Stomach (tissue), 19 donors: ENCODE measurements at places on chromosomes 1 and 21.

- H3K4me3 ChIP-seq, result no peak overlapping the region
- peak overlapping the region; percentile 83 for H3K27ac ChIP-seq
- no peak for DNase-seq
- no peaks in the 10 kb centered on the region for H3K36me3 ChIP-seq
- no peaks in the 10 kb centered on the region for H3K27me3 ChIP-seq
- peaks cover 34% of the 10 kb centered on the region for H3K4me1 ChIP-seq
These were observed 97.1 kb downstream of the ETS2 start for GRCh38 chr21:38902608-38903445.

DNA sequence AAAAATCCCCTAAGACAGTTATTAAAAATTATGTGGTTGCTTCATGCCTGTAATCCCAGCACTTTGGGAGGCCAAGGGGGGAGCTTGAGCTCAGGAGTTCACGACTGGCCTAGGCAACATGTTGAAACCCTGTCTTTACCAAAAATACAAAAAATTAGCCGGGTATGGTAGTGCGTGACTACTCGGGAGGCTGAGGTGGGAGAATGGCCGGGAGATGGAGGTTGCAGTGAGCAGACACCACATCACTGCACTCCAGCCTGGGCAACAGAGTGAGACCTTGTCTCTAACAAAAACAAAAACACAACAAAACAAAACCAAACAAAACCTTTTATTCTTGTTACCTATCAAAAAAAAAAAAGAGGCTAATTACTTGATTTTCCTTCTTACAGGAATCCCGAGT lies 2.1 kb downstream of the ELK4 start:
- H3K4me3 ChIP-seq, result no peak overlapping the region
- no peak overlapping the region for H3K27ac ChIP-seq

GRCh38 chr1:71521655-71522264 lies 440.9 kb upstream of the ZRANB2 start:
- no peak overlapping the region for H3K4me3 ChIP-seq
- no peaks in the 10 kb centered on the region for H3K36me3 ChIP-seq
- H3K4me1 ChIP-seq, result no peaks in the 10 kb centered on the region
- DNase-seq, result peak; percentile 71

- H3K4me1 ChIP-seq, result no peaks in the 10 kb centered on the region
- no peak overlapping the region for H3K27ac ChIP-seq
- no peak overlapping the region for H3K4me3 ChIP-seq
- no peaks in the 10 kb centered on the region for H3K36me3 ChIP-seq
- no peak for DNase-seq
- no peaks in the 10 kb centered on the region for H3K27me3 ChIP-seq
These were observed 110.6 kb upstream of the HMGB4 start for GRCh38 chr1:33753087-33753856.

DNA sequence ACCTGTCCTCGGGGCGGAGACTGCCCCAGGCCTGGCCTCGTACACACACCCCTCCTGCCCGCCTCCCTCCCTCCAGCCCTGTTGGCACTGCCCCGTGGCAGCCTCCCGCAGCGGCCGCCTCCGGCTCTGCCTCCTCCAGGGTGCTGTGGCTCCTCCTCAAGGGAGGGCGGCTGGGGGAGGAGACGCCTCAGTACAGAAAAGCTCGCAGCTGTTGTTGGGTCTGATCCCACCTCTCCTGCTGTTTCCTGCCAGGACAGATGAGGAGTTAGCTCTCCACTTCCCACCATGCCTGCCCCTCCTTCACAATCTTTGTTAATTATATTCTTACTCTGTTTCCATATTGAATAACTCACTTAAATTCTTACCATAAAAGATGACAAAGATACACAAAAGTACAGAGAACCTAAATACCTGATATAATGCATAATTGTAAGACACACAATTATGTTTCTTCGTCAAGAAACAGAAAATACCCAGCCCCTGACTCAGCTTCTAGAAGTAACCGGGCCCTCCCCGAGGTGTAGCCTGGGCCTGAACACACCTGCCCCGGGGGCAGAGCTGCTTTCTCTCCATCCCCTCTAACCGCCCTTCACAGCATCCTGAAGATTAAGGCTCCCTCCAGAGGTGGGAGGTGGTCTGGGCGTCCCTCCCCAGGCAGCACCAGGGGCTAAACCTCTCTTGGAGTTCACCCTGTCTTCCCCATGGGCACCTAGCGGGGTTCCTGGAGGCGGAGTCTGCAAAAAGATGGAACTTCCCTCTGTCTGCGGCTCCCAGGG lies 30.6 kb upstream of the COL6A1 start:
- H3K36me3 ChIP-seq, result no peaks in the 10 kb centered on the region
- no peak overlapping the region for H3K4me3 ChIP-seq
- peak overlapping the region; percentile 40 for H3K27ac ChIP-seq
- peaks cover 41% of the 10 kb centered on the region for H3K4me1 ChIP-seq
- DNase-seq, result peak; percentile 89

DNA sequence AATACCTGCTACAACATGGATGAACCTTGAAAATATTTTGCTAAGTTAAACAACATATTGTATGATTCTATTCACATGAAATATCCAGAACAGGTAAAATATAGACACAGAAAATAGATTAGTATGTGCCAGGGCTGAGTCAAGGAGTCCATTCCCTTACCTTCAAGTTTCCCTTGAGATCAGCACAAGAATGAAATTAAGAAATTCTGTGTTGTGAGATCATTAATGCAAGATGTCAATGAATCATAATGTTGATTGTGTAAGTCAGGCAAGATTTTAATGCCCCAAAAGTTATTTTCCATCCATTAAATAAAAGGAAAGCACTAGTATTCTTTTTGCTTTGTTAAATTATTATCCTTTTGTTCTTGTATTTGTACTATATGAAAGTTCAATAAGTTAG lies 139.4 kb downstream of the MRPL39 start:
- no peaks in the 10 kb centered on the region for H3K27me3 ChIP-seq
- H3K4me1 ChIP-seq, result no peaks in the 10 kb centered on the region
- H3K27ac ChIP-seq, result no peak overlapping the region
- DNase-seq, result no peak
- H3K36me3 ChIP-seq, result no peaks in the 10 kb centered on the region

GRCh38 chr1:239056940-239057339 lies 329.4 kb upstream of the CHRM3 start:
- H3K27me3 ChIP-seq, result no peaks in the 10 kb centered on the region
- no peaks in the 10 kb centered on the region for H3K4me1 ChIP-seq
- H3K4me3 ChIP-seq, result no peak overlapping the region

DNA sequence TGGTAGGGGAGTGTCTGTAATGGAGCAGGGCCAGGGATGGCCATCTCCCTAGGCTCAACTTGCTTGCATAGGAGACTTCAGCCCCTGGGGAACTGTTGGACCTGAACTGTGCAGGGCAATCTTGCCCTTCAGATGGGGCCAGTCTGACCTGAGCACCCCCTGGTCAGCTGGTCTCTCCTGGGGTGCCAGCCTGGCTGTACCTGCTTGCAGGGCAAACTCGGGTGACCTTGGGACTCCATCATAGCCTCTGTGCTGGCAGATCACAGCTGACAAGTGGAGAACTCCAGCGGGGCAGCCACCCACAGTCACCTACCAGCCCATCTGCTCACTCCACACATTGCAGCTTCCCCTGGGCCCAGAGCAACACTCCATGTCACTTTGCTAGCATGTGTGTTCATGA lies 8.1 kb downstream of the SPRR2A start:
- H3K27me3 ChIP-seq, result no peaks in the 10 kb centered on the region
- H3K4me3 ChIP-seq, result no peak overlapping the region
- no peak for DNase-seq
- no peaks in the 10 kb centered on the region for H3K4me1 ChIP-seq
- no peak overlapping the region for H3K27ac ChIP-seq

GRCh38 chr1:87706779-87707228 lies 378.1 kb downstream of the LMO4 start:
- H3K4me3 ChIP-seq, result no peak overlapping the region
- no peak overlapping the region for H3K27ac ChIP-seq
- no peaks in the 10 kb centered on the region for H3K36me3 ChIP-seq
- H3K27me3 ChIP-seq, result no peaks in the 10 kb centered on the region

DNA sequence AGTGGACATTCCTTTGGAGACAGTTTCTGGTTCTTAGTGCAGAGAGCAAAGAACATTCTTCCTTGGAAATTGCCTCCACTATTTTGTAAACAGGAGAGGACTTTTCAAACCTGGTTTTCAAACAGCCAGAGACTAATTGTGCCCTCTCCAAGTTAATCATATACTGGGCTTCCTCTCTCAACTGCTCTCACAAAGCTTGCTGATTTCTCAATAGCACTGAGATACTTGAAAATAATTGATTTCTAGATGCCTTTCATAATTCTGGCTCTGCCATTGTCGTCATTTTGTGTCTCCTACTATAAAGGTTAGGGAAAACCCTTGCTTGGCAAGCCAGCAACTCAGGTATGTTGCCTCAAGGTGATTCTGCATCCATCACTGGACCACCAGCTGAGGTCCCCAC lies 56.0 kb downstream of the KCNJ15 start:
- no peak overlapping the region for H3K27ac ChIP-seq
- no peaks in the 10 kb centered on the region for H3K27me3 ChIP-seq
- H3K36me3 ChIP-seq, result no peaks in the 10 kb centered on the region

- no peak overlapping the region for H3K4me3 ChIP-seq
- no peak overlapping the region for H3K27ac ChIP-seq
- H3K36me3 ChIP-seq, result peaks cover 50% of the 10 kb centered on the region
- no peak for DNase-seq
- no peaks in the 10 kb centered on the region for H3K27me3 ChIP-seq
These were observed 4.6 kb downstream of the ZDHHC18 start for GRCh38 chr1:26831059-26831458.

- peak overlapping the region; percentile 95 for H3K4me3 ChIP-seq
- DNase-seq, result no peak
- no peaks in the 10 kb centered on the region for H3K27me3 ChIP-seq
These were observed 674 bp downstream of the CEP350 start for GRCh38 chr1:179955287-179955680.

GRCh38 chr1:15838721-15839120 lies 8.8 kb upstream of the SPEN start:
- no peaks in the 10 kb centered on the region for H3K36me3 ChIP-seq
- no peaks in the 10 kb centered on the region for H3K4me1 ChIP-seq
- H3K4me3 ChIP-seq, result no peak overlapping the region
- DNase-seq, result no peak
- H3K27me3 ChIP-seq, result no peaks in the 10 kb centered on the region
- H3K27ac ChIP-seq, result no peak overlapping the region

GRCh38 chr1:239222999-239223398 lies 163.4 kb upstream of the CHRM3 start:
- H3K4me1 ChIP-seq, result no peaks in the 10 kb centered on the region
- H3K27me3 ChIP-seq, result no peaks in the 10 kb centered on the region
- H3K36me3 ChIP-seq, result no peaks in the 10 kb centered on the region

DNA sequence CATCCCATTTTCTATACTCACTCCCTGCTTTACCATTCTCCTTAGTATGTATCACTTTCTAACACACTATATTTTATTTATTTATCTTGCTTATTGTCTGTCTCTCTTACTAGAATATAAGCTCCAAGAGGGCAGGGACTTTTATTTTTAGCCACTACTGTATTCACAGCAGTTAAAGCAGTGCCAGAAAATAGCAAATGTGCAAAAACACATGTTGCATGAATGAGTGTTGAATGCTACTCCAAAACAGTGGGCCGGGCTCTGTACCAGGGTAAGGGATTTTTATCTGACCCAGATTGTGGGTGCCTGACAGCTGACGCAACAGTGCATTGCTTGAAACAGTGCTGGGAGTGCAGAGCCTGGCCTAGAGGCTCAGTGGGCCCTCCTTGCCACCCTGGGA lies 24.7 kb downstream of the COL16A1 start:
- DNase-seq, result no peak
- H3K4me1 ChIP-seq, result peaks cover 13% of the 10 kb centered on the region
- H3K36me3 ChIP-seq, result peaks cover 45% of the 10 kb centered on the region

- H3K4me3 ChIP-seq, result no peak overlapping the region
- DNase-seq, result no peak
- no peak overlapping the region for H3K27ac ChIP-seq
- peaks cover 21% of the 10 kb centered on the region for H3K4me1 ChIP-seq
- no peaks in the 10 kb centered on the region for H3K36me3 ChIP-seq
These were observed 28.5 kb downstream of the RAP1GAP start for GRCh38 chr1:21640653-21641052.

- peaks cover 18% of the 10 kb centered on the region for H3K4me1 ChIP-seq
- no peak for DNase-seq
These were observed 28.5 kb upstream of the C1orf105 start for GRCh38 chr1:172391976-172392375.

GRCh38 chr1:153687346-153688125 lies 9.0 kb downstream of the NPR1 start:
- H3K27ac ChIP-seq, result no peak overlapping the region
- H3K27me3 ChIP-seq, result no peaks in the 10 kb centered on the region
- no peak for DNase-seq

DNA sequence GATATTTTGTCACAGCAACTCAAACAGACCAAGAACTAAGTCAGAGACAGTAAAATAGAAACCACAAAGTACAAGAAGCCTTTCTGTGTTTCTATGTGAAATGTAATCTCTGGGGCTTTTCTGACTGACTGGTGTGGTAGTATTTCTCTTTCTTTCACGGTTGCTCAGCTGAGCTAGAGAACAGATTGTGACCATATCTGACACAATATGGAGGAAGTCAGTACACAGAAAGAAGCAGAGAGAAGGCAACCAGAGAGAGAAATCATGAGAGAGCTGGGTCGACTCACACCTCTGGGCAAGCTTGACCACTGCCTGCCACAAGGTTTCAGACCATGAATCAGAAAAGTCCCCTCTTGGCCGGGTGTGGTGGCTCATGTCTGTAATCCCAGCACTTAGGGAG lies 208.9 kb upstream of the GREM2 start:
- H3K27ac ChIP-seq, result no peak overlapping the region
- no peak for DNase-seq
- H3K4me3 ChIP-seq, result no peak overlapping the region
- no peaks in the 10 kb centered on the region for H3K4me1 ChIP-seq
- no peaks in the 10 kb centered on the region for H3K36me3 ChIP-seq
- no peaks in the 10 kb centered on the region for H3K27me3 ChIP-seq

- H3K4me3 ChIP-seq, result no peak overlapping the region
- no peak for DNase-seq
- H3K4me1 ChIP-seq, result peaks cover 7% of the 10 kb centered on the region
- H3K36me3 ChIP-seq, result peaks cover 34% of the 10 kb centered on the region
These were observed 18.7 kb upstream of the GOLT1A start for GRCh38 chr1:204232526-204232925.

GRCh38 chr1:180237869-180238476 lies 7.9 kb downstream of the LHX4 start:
- H3K27me3 ChIP-seq, result peaks cover 41% of the 10 kb centered on the region
- H3K4me1 ChIP-seq, result peaks cover 27% of the 10 kb centered on the region
- no peaks in the 10 kb centered on the region for H3K36me3 ChIP-seq
- no peak for DNase-seq
- no peak overlapping the region for H3K27ac ChIP-seq

- H3K27ac ChIP-seq, result no peak overlapping the region
- no peaks in the 10 kb centered on the region for H3K4me1 ChIP-seq
- no peaks in the 10 kb centered on the region for H3K36me3 ChIP-seq
- peaks cover 19% of the 10 kb centered on the region for H3K27me3 ChIP-seq
- no peak for DNase-seq
These were observed 6.5 kb downstream of the ACTRT2 start for GRCh38 chr1:3027611-3028371.
